ENCODE measurements at places on chromosomes 3 and 15. TPM values are rescaled to one million over a fixed set of nuclear protein-coding genes. Genes with fewer than 3 reads are reported as not detected.

The CATSPER2 gene
- 7.0 TPM for total RNA-seq

DNA sequence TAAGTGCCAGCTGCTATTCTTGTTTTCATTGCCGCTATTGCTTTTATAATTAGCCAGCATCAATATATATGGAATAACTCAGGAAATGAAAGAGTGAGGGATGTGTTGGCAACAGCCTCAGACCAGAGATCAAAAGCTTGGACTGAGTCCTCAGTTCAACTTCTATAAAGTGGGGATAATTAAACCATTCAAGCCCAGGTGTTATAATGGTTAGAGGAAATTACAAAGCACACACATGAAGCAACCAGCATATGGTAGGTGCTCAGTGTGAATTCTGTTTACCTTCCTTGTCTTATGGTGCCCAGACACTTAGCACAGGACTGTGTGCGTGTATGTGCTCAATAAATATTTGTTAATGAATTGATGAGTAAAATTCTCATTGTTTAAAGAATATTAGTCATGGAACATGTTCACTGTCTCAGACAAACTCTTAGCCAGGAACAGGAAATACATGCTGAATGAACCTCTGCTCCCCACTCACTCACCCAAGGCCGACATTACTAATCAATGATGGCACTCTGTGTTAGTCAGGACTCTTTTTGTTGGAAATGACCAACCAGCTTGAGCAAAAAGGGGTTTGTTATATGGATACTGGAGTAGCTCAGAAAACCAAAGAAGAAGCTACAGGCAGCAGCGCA, 16.7 kb upstream of the CCDC174 start:
- H3K4me3 ChIP-seq, result no peak overlapping the region
- DNase-seq, result no peak
- H3K4me1 ChIP-seq, result no peaks in the 10 kb centered on the region
- no peaks in the 10 kb centered on the region for H3K27me3 ChIP-seq
- no peak overlapping the region for H3K27ac ChIP-seq

The DISP2 gene
- 0.49 TPM for total RNA-seq

The ARHGEF3 gene
- 17.4 TPM for total RNA-seq

The AP3B2 gene
- total RNA-seq, result 0.16 TPM

- DNase-seq, result no peak
- H3K4me3 ChIP-seq, result no peak overlapping the region
- no peaks in the 10 kb centered on the region for H3K27me3 ChIP-seq
These were observed 21.9 kb upstream of the ZBTB38 start for GRCh38 chr3:141346418-141346817.

DNA sequence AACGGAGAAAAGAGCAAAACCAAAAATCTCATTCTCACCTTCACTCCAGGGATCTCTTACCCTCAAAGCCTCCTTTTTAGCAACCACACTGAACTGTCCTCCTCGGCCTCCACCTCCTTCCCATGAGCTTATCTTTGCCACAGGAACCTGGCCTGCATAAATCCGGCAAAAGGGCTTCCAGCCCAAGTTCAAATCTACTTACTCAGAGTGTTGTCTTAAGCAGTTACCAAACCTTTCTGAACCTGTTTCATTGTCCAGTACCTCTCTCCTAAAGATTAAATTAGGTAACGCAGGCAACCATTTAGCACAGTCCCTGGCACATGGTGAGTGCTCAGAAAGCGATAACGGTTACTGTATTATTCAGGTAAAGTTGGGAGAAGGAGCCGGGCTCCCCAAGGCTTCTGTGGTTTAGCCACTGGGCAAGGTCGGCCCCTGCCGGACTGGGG, 777 bp downstream of the CIB1 start:
- peak overlapping the region; percentile 76 for H3K4me3 ChIP-seq
- no peaks in the 10 kb centered on the region for H3K36me3 ChIP-seq
- no peak for DNase-seq
- H3K4me1 ChIP-seq, result no peaks in the 10 kb centered on the region
- no peaks in the 10 kb centered on the region for H3K27me3 ChIP-seq

DNA sequence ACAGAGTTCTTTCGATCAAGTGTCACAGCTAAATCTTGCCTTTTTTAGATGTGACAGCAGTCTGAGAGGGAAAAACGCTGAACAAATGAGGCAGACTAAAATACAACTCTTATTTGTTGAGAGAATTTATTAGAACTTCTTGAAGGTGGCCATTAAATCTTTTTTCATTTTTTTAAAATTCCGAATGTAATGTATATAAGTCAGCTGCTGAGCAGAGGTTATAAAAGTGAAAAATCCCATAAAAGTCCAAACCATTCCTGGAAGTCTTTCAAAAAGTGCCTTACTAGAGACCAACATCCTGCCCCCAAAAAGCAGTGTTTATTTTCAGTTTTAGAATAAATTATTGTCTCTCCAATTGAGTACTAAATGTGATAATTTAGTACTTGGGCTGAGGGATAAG, 3.1 kb downstream of the TSEN2 start:
- H3K27ac ChIP-seq, result no peak overlapping the region
- no peak overlapping the region for H3K4me3 ChIP-seq
- H3K36me3 ChIP-seq, result no peaks in the 10 kb centered on the region

- H3K4me3 ChIP-seq, result no peak overlapping the region
- no peak for DNase-seq
- H3K27me3 ChIP-seq, result no peaks in the 10 kb centered on the region
- no peaks in the 10 kb centered on the region for H3K36me3 ChIP-seq
- no peak overlapping the region for H3K27ac ChIP-seq
These were observed 140.4 kb upstream of the ATP2B2 start for GRCh38 chr3:10645800-10646199.

- DNase-seq, result no peak
- no peak overlapping the region for H3K27ac ChIP-seq
- H3K4me1 ChIP-seq, result no peaks in the 10 kb centered on the region
- no peaks in the 10 kb centered on the region for H3K36me3 ChIP-seq
- H3K4me3 ChIP-seq, result no peak overlapping the region
These were observed 69.3 kb downstream of the TNFAIP8L3 start for GRCh38 chr15:51025454-51025846.

The FGF12 gene
- total RNA-seq, result 0.91 TPM

DNA sequence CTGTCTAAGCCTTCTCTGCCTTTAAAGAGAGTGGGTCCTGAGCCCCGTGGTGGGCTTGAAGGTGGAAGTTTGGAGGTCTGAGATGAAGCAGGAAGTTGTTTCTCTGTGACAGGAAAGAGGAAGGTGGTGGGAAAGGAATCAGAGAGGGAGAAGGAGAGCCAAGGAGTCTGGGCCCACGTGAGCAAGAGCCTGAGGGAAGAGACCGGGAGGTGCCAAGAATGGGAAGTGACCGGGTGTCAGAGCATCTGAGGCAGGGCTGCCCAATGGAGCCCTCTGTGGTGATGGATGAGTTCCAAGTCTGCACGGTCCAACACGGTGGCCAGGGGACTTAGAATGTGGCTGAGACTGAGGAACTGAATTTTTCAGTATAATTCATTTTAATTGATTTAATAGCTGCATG, 24.6 kb downstream of the ALDH1L1 start:
- H3K36me3 ChIP-seq, result peaks cover 3% of the 10 kb centered on the region
- H3K4me1 ChIP-seq, result no peaks in the 10 kb centered on the region
- no peaks in the 10 kb centered on the region for H3K27me3 ChIP-seq
- H3K4me3 ChIP-seq, result no peak overlapping the region
- DNase-seq, result no peak
- no peak overlapping the region for H3K27ac ChIP-seq

DNA sequence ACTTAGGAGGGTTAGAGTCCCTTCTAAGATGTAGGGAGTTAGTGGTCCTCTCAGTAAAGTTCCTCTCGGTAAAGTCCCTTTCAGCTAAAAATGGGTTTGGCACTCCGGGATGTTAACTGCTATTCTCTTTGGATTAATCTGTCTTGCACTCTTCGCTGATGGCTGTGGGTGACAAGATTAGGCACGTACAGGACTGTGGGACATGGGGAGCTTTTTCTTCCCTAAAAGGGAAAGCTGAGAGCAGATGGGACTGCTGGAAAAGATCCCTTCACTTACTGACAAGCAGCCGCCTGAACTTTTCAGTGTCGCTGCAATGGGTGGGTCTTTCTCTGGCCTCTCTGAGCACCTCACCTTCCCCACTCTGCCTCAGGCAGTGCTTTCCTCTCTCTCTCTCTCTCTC, 16.4 kb upstream of the HHATL start:
- H3K36me3 ChIP-seq, result no peaks in the 10 kb centered on the region
- no peak for DNase-seq
- H3K27me3 ChIP-seq, result no peaks in the 10 kb centered on the region
- H3K4me1 ChIP-seq, result no peaks in the 10 kb centered on the region
- H3K4me3 ChIP-seq, result no peak overlapping the region
- no peak overlapping the region for H3K27ac ChIP-seq

DNA sequence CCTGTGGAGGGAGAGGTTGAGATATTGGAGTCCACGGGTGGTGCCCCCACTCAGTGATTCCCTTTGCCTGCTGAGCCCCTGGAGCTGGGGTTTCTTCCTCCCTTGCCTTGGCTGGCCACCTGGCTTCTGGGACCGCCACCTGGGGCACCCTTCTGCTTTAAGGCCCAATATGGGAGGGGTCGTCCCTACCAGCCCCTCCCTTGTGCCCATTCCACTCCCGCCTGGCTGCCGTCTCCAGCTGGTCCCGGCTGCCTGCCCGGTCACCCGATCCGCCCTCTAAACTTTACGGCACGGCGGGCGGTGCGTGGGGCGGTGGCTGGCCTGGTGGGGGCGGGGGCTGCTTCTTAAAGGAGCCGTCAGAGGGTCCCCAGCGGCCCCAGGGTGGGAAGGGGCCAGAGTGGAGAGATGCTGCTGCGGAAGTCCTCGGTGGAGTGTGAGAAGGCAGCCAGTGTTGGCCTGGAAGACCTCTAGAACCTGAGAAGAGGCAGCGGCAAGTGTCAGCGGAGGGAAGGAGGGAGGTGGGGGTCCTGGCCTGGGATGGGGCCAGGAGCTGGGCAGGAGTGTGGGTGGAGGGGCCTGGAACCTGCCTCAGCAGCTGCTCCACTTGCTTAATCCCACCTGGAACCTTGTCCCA, 1.6 kb upstream of the SEMA3B start:
- H3K36me3 ChIP-seq, result no peaks in the 10 kb centered on the region
- H3K4me3 ChIP-seq, result peak overlapping the region; percentile 33
- DNase-seq, result peak; percentile 91

GRCh38 chr15:42494998-42495360, 455 bp upstream of the SNAP23 start:
- no peaks in the 10 kb centered on the region for H3K36me3 ChIP-seq
- H3K4me3 ChIP-seq, result peak overlapping the region; percentile 56
- H3K27me3 ChIP-seq, result no peaks in the 10 kb centered on the region
- H3K27ac ChIP-seq, result peak overlapping the region; percentile 98

DNA sequence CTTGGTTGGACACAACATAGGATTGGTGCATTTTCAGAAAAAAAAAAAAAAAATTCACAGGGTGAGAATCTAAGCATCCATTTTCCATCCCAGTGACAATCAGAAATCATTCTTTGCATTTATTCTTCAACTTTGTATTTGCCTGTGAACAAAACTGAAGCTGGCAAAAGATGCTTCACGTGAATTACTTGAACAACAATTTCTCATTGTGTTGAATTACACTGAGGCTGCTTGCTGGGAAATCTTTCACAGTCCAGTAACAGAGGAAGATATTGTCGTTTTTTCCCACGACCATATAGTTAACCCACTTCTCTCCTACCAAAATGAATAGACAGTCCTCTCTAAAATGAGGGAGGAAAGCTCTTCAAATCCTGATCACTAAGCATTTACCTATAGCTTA, 4.3 kb upstream of the SLCO3A1 start:
- no peaks in the 10 kb centered on the region for H3K27me3 ChIP-seq
- no peak overlapping the region for H3K4me3 ChIP-seq
- DNase-seq, result no peak
- no peak overlapping the region for H3K27ac ChIP-seq
- H3K36me3 ChIP-seq, result no peaks in the 10 kb centered on the region

The CCPG1 gene
- 126 TPM for total RNA-seq

GRCh38 chr15:90660195-90660998, 56.7 kb upstream of the BLM start:
- H3K4me3 ChIP-seq, result no peak overlapping the region
- H3K36me3 ChIP-seq, result no peaks in the 10 kb centered on the region
- no peaks in the 10 kb centered on the region for H3K27me3 ChIP-seq
- no peaks in the 10 kb centered on the region for H3K4me1 ChIP-seq
- no peak overlapping the region for H3K27ac ChIP-seq
- DNase-seq, result peak; percentile 89

The ESYT3 gene
- total RNA-seq, result 1.0 TPM

The ANKRD63 gene
- total RNA-seq, result not detected

The SLC9C1 gene
- total RNA-seq, result 0.81 TPM

- no peaks in the 10 kb centered on the region for H3K4me1 ChIP-seq
- H3K36me3 ChIP-seq, result no peaks in the 10 kb centered on the region
- no peak for DNase-seq
- no peaks in the 10 kb centered on the region for H3K27me3 ChIP-seq
- H3K4me3 ChIP-seq, result no peak overlapping the region
- H3K27ac ChIP-seq, result no peak overlapping the region
These were observed 19.4 kb downstream of the RBP1 start for GRCh38 chr3:139519998-139520737.

DNA sequence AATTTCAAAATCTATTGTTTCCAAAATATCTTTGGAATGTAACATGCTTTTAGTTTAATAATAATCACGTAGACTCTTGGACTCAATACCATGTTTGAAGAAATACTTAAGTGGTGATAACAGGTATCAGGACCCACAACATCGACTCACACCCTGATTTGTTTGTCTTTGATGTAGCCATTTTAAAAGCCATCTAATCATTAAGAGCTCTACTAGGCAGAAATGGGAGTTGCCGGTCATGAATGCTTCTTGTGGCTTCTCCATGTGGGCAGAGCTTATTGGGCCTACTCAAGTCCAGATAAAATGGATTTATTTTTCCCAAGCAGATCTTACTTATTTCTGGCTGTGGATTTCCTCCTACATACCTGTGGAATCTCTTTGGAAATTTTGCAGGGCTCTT, 261.6 kb upstream of the NR2F2 start:
- no peak overlapping the region for H3K27ac ChIP-seq
- peaks cover 2% of the 10 kb centered on the region for H3K4me1 ChIP-seq
- no peak overlapping the region for H3K4me3 ChIP-seq
- no peak for DNase-seq
- no peaks in the 10 kb centered on the region for H3K36me3 ChIP-seq
